ENCODE measurements at places on chromosomes 5 and 9.

DNA sequence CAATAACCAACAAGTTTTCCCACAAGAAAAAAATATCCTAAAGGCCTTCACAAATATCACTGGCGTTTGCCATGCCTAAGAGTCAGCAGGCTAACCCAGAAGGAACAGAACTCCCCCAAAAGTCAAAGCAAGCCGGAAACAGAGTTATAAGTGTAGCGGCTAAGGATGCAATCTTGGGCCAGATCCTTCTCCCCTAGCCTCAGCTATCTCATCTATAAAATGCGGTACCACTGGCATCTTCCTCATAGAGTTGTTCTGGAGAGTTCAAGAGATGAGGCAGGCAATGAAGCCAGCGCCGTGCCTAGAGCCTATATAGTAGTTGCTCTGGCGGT, 632 bp downstream of the DPM2 start:
- no peak for DNase-seq

- DNase-seq, result no peak
These were observed 39.8 kb upstream of the DAP start for GRCh38 chr5:10800852-10801251.

- no peak for DNase-seq
These were observed 217.6 kb downstream of the NDUFS4 start for GRCh38 chr5:53777864-53778618.

DNA sequence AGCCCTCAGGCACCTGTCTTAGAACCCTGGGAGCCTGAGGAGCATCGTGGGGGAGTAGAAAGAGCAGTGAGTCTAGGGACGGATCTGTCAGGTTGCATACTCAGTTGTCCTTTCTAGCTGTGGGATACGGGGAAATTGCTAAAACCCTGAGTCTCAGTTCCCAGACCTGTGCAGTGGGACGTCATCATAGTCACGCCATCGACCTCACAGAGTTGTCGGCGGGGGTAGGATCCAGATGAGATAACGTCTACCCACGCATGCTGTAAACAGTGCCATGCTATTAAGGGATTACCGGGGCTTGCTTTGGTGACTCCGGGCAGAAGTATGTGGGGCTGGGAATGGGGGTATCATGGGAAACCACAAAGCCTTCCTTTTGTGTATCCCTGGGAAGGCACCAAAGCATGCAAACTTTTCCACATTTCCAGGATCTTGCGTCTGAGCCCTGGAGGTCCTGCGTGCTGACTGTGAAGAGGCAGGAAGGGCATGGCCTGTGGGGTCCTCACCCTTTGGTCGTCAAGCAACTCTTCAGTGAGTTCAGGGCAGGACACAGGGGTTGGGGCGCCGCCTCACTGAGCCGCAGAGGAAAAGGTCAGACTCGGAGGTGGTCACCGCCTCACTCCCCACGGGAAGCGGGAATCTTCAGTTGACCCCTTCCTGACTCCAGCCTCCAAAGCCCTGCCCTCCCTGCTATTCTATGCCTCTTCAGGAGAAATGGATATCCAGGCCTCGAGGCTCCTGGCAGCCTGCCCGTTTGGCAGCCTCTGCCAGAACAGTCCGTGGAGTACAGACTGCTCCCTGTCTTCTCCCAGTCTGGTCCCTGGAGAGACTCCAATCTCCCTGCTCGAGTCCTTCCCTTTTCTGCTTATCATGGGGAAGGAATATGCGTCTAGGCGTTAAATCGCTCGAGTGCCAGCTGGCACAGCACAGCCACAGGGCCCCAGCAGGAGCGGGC, 186.8 kb upstream of the KLF9 start:
- no peak for DNase-seq

DNA sequence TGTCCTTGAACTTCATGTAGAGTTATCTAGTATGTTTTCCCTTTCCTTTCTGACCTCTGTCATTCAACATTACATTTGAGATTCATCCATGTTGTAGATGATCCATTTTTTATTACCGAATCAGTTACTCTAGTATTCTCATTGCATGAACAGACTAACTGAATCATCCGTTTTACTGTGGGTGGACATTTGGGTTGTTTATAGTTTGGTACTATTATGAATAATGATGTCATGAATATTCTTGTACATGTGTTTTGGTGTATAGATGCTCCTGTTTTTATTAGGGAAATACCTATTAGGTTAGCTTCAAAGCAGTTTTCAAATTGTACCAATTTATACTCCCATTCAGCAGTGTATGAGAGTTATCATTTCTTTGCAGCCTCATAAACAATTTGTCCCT, 94.3 kb upstream of the NIPAL4 start:
- no peak for DNase-seq

DNA sequence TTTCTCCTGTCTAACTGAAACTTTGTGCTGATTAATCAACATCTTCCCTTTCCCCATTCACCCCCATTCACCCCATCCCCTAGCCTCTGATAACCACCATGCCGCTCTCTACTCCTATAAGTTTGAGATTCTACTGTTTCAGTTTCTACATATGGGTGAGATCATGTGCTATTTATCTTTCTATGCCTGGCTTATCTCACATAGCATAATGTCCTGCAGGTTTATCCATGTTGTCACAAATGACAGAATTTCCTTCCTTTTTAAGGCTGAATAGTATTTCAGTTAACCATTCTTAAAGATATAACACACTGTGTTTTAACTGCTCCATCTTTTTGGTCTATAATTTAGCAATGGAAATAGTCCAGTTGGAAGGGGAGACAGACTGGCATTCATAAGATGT, 205.1 kb downstream of the SNCAIP start:
- DNase-seq, result no peak

GRCh38 chr5:2130361-2130760, 247.6 kb upstream of the IRX4 start:
- no peak for DNase-seq

GRCh38 chr5:168723037-168723436, 143.9 kb upstream of the PANK3 start:
- DNase-seq, result no peak

- no peak for DNase-seq
These were observed 87.1 kb downstream of the HMHB1 start for GRCh38 chr5:143898916-143899591.

DNA sequence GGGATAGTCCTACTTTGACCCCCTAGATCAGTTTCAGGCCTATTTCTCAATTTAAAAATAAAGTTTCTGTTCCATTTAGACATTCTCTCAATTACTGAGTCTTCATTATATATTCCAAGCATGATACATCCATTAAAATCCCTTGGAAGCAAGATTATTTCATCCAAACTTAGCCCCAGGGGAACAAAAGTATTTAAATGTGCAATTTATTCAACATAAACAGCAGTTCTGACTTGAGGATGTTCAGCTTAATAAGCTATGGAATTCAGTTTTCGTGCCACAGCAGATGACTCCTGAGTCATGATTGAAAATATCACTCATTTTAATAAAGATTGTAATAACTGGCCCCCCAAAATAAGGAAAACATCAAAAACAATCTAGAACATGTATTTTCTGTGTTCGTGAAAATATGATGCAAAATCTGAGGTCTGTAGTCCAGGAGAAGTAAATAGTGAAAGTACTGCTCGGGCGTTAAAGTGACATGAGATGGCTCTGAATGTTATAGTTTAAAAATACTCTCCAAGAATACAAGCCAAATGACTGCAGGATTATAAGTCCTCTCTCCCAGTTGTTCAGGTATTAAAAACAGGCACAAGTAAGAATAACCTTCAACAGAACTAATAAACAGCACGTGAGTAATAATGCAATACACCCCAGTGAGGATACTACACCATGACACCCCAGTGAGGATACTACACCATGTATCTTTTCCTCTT, 67.1 kb downstream of the RETREG1 start:
- DNase-seq, result no peak

DNA sequence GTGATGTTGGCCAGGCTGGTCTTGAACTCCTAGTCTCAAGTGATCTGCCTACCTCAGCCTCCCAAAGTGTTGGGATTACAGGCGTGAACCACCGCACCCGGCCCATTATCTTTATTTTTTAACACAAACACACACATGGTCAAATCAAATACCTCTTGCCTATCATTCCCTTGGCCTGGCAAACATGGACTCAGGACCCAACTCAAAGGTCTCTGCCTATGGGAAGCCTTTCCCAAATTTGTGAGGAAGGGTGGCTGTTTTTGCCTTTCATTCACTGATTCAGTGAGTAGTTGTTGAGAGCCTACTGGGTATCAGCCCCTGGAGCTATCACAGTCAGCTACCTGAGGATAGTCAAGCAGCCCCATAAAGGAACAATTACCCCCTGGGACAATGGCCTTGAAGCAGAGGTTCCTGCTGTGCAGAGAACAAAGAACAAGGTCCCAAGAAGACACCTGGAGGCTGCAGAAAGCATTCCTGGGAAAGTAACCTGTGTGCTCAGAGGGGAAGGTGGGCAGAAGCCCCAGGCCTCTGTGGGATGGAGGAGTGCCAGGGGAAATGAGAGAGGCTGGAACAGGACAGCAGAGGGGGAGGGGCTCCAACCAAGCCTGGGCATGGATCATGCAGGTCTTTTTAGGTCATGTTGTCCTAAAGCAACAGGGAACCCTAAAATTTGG, 126.4 kb downstream of the CRB2 start:
- DNase-seq, result no peak

- DNase-seq, result no peak
These were observed 65.0 kb upstream of the IER5L start for GRCh38 chr9:129242971-129243561.

GRCh38 chr5:86684222-86684621, 66.5 kb downstream of the COX7C start:
- no peak for DNase-seq

DNA sequence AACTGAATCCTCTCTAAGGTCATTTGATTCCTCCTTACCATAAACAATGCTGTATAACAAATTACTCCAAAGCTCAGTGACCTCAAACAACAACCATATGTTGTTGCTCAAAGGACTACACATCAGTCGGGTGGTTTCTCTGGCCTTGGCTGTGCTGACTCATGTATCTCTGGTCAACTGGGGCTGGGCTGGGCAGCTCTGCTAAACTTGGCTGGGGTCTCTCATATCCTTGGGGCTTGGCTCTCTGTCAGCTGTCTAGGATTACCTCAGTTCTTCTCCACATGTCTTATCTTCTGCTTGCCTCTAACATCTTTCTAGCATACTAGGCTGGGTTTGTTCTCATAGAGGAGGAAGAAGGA, 86.4 kb downstream of the GALNT10 start:
- DNase-seq, result no peak

GRCh38 chr9:79604149-79604548, 32.4 kb downstream of the TLE4 start:
- DNase-seq, result no peak

- DNase-seq, result no peak
These were observed 13.4 kb downstream of the PWWP2A start for GRCh38 chr5:160105686-160106360.

GRCh38 chr9:130665431-130666392, 1.3 kb downstream of the PRDM12 start:
- no peak for DNase-seq

DNA sequence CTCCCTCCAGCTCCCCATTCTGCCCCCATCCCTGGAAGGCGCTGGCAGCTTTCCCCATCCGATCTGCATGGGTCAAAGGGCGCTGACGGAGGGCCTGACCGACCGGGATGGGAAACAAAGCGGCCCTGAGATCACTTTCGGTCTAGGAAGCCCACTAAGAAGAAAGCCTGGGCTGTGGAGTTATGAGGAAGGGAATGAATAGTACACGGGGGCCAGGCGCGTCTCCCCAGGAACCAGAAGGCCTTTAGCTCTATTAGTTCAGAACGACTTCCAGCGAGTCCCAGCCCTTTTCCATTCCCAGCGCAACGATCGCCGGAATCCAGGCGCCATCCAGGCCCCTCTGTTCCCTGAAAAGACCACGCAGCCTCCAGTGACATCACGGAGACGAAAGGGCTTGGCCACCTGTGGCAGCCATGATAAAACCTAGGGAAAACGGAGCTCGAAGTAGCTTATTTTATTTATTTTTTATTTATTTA, 70.1 kb upstream of the CCDC180 start:
- no peak for DNase-seq

GRCh38 chr5:23208959-23209431, 298.4 kb upstream of the PRDM9 start:
- DNase-seq, result no peak

DNA sequence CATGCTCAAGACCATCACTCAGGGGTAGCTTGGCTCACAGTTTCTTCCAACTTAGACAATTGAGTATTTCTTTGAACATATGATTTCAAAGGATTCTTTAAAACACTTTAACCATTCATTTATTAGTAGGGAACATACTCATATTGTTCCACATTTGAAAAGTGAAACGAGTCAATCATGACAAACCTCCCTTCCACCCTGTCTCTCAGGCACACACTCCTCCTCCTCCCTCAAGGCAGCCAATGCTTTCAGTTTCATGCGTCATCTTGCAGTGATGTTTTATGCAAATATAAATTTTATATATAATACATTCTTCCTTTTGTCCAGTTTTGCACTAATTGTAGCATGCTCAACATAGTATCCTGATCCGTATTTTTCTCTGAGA, 126.0 kb upstream of the BOD1 start:
- DNase-seq, result no peak

- DNase-seq, result no peak
These were observed 147.8 kb downstream of the TMEM38B start for GRCh38 chr9:105842023-105842644.

DNA sequence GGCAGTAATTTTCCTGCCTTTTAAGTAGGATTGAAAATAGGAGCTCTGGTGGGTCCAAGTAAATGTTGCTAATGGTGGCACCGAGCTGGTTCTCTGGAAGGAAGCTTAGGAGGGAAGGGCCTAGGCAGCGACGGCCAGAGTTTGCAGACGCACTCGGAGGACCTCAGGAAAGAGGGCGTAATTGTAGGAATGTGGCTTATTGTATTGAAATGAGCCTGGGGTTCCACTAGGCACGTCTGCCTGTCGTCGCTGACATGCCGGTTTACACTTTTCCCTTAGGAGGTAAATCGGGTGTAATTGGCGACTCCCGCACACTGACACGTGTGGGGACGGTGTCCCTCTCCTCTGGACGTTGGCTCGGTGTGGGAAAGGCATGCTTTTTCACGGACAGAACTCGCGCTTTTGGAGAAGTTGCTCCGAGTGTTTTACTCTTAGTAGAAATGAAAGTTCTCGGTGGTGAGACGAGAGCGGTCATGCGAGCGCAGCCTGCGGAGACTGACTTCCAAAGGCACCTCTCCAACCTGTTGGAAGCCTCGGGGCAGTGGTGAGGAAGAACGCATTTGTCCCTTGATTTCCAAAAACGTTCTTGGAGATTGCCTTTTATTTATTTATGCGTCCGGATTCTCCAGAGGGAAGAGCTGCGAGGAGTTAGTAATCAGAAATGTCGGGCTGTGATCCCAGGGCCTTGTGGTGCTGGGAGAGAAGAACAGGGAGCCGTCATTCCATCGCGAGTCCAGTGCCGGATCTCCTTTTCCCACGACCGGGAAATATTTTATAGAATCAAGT, 1.3 kb downstream of the NR4A3 start:
- DNase-seq, result no peak

GRCh38 chr5:107263387-107264018, 407.2 kb downstream of the EFNA5 start:
- no peak for DNase-seq

DNA sequence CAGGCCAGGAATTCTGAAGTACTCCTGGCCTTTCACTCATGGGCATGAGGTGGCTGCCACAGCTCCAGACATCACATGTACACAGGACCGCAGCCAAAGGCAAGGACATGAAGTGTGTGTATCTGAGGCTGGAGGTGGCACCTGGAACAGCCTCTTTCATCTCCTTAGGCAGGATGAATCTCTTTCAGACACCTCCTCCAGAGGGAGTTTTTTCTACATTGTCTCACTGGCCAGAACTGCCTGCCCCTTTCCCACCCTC, 142.8 kb downstream of the BARX1 start:
- no peak for DNase-seq
